ENCODE measurements at places on chromosomes 6 and 20.

DNA sequence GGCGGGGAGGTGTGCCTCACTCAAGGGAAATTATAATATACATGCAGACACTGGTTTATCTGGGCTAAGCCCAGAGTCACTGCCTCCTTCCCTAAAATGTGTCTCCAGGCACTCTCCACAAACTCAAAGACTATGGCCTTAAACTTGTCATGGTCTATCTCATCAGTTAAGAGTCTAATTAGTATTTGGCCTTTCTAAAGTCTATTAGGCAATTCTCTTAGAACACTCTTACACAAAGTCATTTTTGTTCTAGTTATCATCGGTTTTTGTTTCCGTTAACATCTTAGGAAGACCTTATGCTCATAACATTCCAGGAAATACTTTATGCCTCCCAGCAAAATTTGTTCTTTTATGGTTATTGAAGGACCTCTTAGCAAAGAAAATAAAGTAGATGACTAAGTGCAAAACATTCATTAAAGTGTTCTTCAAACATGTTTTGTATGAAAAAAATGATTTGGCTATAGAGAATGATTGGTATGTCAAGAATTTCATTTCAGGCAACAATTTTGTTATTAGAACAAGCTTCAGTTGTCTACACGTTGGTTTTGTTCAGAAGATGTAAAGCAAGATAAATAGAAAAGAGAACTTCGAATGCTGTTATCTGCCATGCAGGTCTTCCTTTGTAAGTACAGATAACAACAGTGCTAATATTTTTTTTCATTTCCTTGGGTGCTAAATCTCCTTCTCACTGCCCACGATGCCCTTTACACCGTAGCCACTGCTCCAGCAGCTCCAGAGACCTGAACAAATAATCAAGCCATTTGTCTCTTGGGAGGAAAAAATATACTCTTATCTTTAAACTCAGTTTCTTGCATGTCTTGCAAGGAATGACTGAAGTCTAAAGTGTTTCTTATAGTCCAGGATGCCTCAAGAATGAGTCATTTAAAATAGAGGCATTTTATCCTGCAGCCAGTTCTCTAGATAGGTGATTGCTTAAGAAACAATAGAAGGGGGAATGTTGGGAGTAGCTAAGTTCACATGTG lies 170.4 kb downstream of the HTR1B start:
- DNase-seq, result no peak

DNA sequence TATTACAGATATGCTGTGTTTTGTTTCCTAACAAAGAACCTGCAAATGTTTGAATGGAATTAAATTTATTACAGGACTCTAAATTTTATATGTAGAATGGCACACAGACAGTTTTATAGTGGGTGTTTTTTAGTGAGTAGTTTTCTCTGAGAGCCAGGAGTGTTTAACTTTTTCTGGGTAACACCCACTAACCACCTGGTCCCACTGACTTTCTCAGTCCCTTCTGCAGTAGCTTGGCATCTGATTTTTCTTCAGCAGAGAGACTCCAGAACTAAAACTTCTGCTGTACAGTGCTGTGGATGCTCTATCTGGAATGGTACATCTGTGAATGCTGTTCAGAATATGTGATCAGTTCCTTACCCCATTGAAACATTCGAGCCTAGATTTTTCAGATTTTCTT lies 6.3 kb downstream of the YWHAB start:
- DNase-seq, result no peak

- no peak for DNase-seq
Observed at GRCh38 chr6:12480379-12480778, 190.2 kb downstream of the EDN1 start.

- DNase-seq, result no peak
Observed at GRCh38 chr6:797479-798077, 104.6 kb upstream of the EXOC2 start.

DNA sequence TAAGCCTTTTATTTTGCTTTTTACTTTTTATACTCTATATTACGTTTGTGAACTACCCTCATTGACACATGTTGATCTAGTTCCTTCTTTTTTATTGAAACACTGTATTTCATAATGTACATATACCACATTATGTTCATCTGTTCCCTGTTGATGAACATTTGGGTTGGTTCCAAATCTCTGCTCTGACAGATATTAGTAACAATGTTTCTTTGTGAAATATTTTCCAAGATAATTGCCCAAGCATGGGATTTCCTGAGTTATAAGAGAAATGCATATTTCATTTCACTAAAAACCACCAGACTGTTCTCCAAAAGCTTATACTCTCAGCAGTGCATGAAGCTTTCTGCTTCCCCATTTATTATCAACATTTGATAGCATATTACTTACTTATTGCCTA lies 44.2 kb upstream of the TNFRSF21 start:
- DNase-seq, result no peak

DNA sequence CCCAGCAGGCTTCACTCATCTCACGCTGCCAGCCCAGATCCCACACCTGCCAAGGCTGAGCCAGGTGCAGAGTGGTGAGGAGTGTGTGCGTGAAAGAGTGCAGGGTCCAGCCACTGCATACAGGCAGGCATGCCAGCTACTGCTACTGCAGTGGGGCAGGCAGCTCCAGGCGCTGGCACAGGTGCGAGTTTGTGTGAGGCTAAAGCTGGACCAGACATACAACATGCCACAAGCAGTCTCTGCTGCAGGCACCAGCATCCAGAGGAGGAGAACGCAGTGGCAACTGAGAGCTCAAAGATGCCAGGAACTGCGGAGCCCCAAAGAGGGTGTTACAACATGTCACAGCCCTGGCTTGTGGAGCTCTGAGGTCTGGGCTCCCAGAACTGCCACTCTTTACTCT lies 149.8 kb downstream of the EYS start:
- DNase-seq, result no peak

DNA sequence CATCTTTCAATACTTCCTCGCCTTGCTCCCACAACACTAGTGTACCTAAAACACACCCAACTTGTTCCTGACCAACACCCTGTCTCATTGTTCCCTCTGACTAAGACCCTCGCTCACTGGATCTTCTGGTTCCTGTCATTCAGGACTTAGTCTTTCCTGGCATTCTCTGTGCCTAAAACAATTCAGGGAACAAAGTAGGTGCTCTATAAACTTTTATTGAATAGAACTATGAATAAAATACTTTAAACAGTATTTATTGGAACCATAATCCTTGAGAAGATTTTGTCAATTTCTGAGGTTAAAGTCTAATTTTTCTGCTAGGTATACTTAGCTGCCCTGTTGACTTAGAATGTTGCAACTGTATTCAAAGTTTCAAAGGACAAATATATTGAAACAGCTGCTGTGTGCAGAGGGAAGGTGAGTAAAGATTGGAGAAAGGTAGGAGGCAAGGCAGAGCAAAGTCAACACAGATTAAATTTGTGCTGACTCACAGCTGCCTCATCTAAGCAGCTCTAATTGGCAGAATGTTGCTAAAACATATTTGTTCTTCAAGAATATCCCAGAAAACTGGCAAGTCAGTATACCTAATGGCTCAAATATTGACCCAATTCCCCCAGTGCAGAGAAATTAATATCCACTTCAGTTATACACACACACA lies 37.6 kb downstream of the GSTA2 start:
- DNase-seq, result no peak

DNA sequence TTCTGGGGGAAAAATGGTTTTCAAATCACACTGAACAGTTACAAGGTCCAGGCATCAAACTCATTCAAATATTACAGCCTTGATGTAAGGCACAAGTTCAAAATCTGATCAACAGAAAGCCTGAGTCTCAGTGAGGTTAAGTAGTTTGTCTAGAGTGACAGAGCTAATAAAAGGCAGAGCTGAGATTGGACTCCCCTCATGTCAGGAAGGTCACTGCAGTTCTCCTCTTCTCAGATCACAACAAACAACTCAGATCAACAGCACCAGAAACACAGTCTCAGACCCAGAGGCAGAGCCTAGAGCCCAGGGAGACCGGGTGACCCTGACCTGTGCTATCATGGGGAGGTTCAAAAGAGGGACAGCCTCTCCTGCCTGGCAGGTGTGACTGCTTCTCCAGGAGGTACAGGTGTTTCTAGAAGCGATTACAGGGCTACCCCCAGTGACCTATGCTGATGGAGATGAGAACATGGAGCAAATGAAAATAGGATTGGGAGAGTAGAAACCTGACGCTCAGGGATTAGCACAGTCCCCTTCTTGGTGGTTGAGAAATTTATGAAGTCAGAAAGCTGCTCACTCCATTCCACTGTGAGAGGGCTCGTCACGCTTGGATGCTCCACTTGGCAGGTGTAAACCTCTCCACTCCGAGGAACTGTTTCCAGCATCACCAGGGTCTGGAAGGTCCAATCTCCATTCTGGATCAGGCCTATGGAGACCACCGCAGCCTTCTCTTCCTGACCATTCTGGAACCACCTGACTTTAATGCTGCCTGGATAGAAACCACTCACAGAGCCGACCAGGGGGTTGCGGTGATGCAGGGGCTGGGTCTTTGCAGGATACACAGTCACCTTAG lies 24.3 kb upstream of the HLA-DRB5 start:
- no peak for DNase-seq

GRCh38 chr6:139370999-139371345 lies 3.5 kb downstream of the CITED2 start:
- no peak for DNase-seq

GRCh38 chr6:87196275-87196842 lies 41.0 kb downstream of the ZNF292 start:
- no peak for DNase-seq

GRCh38 chr6:82144852-82145340 lies 102.6 kb downstream of the IBTK start:
- DNase-seq, result no peak

- DNase-seq, result no peak
Observed at GRCh38 chr6:132300323-132300949, 100.8 kb downstream of the MOXD1 start.

GRCh38 chr6:43941174-43941573 lies 171.2 kb downstream of the VEGFA start:
- no peak for DNase-seq

GRCh38 chr6:7041511-7042026 lies 66.2 kb upstream of the RREB1 start:
- DNase-seq, result no peak

GRCh38 chr6:14306151-14306906 lies 188.8 kb downstream of the CD83 start:
- DNase-seq, result no peak

DNA sequence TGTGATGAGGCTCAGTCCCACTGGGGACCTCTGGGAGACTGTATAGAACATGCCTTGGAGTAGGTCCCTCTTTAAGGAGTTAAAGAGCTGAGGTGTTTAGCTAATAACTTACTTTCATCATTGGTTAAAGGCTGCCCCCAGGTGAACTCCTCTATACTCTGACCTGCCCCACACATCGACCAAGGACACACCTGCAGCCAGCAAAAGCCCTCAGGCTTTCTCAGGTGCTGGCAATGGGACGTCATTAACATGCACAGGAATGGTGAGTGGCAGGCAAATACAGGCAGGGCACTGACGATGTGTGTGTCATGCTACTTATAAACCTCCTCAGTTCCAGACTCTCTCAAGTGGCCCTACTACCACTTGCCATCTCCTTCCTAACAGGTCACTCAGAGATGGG lies 366.4 kb downstream of the KIF16B start:
- no peak for DNase-seq

DNA sequence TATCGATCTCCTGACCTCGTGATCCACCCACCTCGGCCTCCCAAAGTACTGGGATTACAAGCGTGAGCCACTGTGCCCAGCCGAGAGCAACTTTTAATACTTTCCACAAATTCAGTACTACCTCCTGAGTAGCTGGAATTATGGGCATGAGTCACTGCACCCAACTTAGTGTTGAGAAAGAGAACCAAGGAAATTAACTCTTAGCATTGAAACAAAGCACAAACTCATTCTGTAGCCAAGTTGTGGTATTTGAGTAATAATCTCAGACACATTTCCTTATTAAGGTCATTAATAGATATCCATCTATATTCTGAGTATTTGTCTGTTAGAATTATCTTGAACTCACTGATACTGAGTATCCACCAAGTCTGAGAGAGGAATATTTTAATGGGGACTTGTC lies 14.3 kb upstream of the ELOVL2 start:
- no peak for DNase-seq

DNA sequence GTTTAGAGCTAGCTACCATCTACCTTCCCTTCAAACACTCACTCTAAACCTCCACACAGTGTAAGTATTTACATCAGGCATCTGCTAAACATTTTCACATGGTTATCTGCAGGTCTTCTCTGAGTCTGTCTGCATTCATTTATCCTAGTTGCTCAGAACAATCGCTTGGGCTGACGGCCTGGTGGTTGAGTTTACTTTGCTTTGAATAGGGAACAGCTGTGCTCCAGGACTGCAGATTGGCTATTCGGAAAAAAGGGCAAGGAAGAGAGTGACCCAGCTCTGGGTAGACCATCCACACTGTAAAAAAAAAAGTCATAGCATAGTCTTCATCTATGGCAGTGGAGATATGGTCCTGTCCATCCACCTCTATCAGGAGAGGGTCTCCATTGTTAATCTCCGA lies 115.3 kb upstream of the ESR1 start:
- no peak for DNase-seq

Measured in SIG-M5 (cell line).